Esophagus (tissue), 2 donors: ENCODE measurements at places on chromosomes 12 and 14. TPM values are rescaled to one million over a fixed set of nuclear protein-coding genes. Genes with fewer than 3 reads are reported as not detected.

Gene STXBP6
- 2.2 TPM for polyA plus RNA-seq

Gene KLRC2
- 0.75 TPM for polyA plus RNA-seq

Gene FGF6
- polyA plus RNA-seq, result not detected

Gene FOXM1
- 11.6 TPM for polyA plus RNA-seq

Gene CAPZA3
- polyA plus RNA-seq, result 0.06 TPM

Gene APOF
- not detected for polyA plus RNA-seq

Gene TNFRSF1A
- polyA plus RNA-seq, result 41.7 TPM

Gene CD69
- polyA plus RNA-seq, result 1.8 TPM

Gene PRH1
- 1.3 TPM for polyA plus RNA-seq

Gene KRT77
- polyA plus RNA-seq, result 0.06 TPM

Gene MIP
- not detected for polyA plus RNA-seq

Gene NANOG
- polyA plus RNA-seq, result under 0.01 TPM

Gene CIROP
- 0.01 TPM for polyA plus RNA-seq

Gene NCOR2
- 48.1 TPM for polyA plus RNA-seq

Gene WNT5B
- polyA plus RNA-seq, result 13.9 TPM

Gene MMP17
- polyA plus RNA-seq, result 2.0 TPM

Gene RAP1B
- polyA plus RNA-seq, result 47.1 TPM

Gene C12orf50
- polyA plus RNA-seq, result not detected

Gene TDG
- 14.6 TPM for polyA plus RNA-seq

Gene ABHD12B
- polyA plus RNA-seq, result 0.36 TPM

Gene PLCZ1
- polyA plus RNA-seq, result not detected

Gene LRTM2
- polyA plus RNA-seq, result not detected

Gene BTBD6
- 47.5 TPM for polyA plus RNA-seq

Gene TDRD9
- polyA plus RNA-seq, result 0.28 TPM

Gene E2F7
- 1.1 TPM for polyA plus RNA-seq

Gene RBP5
- polyA plus RNA-seq, result 2.2 TPM

Gene POLE2
- 7.0 TPM for polyA plus RNA-seq

Gene SMOC1
- 0.04 TPM for polyA plus RNA-seq

Gene IFNG
- not detected for polyA plus RNA-seq

Gene AICDA
- polyA plus RNA-seq, result not detected

Gene CIPC
- polyA plus RNA-seq, result 9.3 TPM

Gene OTUB2
- 3.9 TPM for polyA plus RNA-seq

Gene SERPINA9
- polyA plus RNA-seq, result not detected

Gene CABP1
- 1.1 TPM for polyA plus RNA-seq

Gene TMEM119
- polyA plus RNA-seq, result 0.54 TPM

Gene RTL1
- polyA plus RNA-seq, result not detected

Gene CLEC4E
- polyA plus RNA-seq, result 0.37 TPM

Gene IFI27
- polyA plus RNA-seq, result 155 TPM

Gene NRL
- polyA plus RNA-seq, result 0.86 TPM

Gene SMCO2
- polyA plus RNA-seq, result 0.66 TPM

Gene OS9
- polyA plus RNA-seq, result 120 TPM
